ENCODE measurements at places on chromosomes 12 and 14.

DNA sequence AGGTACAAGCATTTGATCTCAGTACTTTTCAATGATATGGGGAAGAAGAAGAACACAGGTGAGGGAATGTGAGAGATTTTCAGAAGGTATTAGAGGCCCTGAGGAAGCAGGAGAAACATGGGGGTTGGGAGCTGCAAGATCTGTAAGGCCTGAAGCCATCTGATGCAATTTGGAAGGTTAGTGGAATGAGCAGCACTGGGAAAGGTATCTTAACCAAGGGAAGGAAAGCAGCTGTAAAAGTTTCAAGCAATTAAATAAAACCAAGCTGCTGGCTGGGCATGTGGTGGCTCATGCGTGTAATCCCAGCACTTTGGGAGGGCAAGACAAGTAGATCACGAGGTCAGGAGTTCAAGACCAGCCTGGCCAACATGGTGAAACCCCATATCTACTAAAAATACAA, 104.4 kb upstream of the PARP11 start:
- DNase-seq = no peak

DNA sequence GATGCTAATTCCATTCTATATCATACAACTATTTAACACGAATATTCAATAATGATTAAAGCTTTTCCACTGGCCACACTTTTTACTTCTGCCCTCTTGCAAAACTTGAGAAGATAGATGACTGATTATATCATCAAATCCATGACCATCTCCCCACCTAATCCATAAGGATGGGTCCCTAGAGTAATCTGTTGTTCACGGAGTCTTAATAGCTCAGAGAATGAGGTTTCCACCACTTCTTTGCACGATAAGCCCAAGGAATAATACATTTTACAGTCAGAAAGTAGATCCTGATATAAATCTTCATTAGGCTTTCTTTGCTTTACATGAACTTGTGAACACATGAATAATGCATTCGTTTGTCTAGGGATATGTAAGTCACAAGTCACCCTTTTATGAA, 527.2 kb downstream of the GALC start:
- DNase-seq = no peak

GRCh38 chr12:56897844-56898361, 36.3 kb downstream of the SDR9C7 start:
- no peak for DNase-seq

- DNase-seq = no peak
Observed at GRCh38 chr12:84643993-84644392, 268.6 kb downstream of the SLC6A15 start.

DNA sequence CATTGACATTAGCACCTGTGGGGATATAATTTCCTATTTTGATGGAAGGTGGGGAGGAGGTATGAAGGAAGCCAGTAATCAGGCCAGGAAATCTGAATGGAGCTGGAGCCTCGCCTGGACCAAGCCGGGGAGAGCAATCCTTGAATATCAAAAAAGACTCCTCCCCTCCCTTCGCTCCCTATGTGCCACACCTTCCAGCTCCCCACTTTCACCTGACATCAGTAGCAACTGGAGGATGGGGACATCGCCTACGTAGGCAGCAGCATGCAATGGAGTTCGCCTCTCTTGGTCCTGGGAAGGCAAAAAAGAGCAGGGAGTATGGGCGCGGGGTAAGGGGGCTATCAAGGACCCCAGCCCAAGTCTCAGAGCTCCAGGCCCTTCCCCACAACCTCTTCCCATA, 1.1 kb downstream of the ANKRD52 start:
- no peak for DNase-seq

DNA sequence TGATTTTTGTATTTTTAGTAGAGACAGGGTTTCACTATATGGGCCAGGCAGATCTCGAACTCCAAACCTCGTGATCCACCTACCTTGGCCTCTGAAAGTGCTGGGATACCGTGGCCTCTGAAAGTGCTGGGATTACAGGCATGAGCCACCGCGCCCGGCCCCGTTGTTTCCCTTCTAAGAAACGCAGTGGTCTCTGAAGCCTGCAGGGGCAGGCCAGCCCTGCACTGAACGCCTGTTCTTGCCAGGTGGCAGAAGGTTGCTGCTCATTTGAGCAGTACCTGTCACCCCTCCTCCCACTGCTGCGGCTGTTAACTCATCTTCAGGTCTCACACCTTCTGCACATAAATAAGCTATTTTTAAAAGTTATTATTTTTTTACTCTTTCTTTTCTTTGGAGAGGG, 24.3 kb downstream of the GPRC5A start:
- DNase-seq = no peak

- no peak for DNase-seq
Observed at GRCh38 chr14:67942080-67942710, 122.6 kb downstream of the RAD51B start.

- DNase-seq = no peak
Observed at GRCh38 chr12:26106347-26106746, 18.5 kb downstream of the BHLHE41 start.

DNA sequence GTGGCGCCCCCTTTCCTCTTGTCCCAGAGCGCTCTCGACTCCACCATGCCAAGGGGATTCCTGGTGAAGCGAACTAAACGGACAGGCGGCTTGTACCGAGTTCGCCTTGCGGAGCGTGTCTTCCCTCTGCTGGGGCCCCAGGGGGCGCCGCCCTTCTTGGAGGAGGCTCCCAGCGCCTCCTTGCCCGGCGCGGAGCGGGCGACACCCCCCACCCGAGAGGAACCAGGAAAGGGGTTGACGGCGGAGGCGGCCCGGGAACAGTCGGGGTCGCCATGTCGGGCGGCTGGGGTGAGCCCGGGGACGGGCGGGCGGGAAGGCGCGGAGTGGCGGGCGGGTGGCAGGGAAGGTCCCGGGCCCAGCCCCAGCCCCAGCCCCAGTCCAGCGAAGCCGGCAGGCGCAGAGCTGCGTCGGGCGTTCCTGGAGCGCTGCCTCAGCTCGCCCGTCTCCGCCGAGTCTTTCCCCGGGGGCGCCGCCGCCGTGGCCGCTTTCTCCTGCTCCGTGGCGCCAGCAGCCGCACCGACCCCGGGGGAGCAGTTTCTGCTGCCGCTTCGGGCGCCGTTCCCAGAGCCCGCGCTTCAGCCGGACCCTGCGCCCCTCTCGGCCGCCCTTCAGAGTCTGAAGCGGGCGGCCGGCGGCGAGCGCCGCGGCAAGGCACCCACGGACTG, 376 bp downstream of the INSM2 start:
- DNase-seq = peak; percentile 37

DNA sequence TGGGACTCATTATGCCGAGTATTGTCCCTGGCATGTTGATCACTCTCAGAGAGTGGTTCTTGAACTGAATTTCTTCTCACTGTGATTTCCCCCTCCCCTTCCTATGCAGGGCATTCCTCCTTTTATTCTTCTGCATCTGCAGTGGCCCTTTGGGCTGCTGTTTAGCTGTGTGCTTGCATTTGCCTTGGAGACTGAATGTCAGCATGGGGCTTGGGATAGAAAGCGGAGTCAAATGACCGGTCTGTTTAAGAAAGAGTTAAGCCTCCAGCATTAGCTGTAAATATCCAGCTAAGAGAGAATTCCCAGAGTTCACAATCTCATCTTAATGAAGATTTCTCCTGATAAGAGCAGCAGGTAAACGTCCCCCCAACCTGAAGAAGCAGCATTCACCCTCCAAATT, 65.6 kb upstream of the RMST start:
- no peak for DNase-seq

DNA sequence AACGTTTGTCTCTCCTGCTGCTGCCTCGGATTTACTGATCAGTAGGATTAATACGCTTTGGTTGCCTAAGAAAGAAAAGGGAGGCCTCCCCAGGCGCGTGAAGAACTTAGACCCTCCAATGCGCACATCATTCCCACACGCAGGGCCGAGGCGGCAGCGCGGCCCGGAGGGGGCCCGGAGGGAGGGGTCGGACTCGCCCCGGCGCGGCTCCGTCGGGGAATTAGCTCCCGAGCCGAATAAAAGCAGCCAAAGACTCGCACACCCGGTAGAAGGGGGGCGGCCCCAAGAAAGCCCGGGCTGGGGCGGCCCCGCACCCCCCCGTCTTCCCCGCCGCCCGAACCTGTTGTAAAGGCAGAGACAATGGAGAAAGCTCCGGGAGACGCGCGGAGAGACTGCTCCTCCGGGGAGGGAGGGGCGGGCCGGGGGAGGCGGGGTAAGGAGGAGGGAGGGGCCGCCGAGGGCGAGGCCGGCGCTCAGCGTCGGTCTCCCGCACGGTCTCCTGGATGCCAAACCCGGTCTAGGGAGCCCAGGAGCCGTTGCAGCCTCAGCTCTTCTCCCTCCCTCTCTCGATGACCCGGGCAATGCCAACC, at the start of gene NELL2:
TSS of gene NELL2 (minus strand) at position 362 of the 590 bp plus-strand sequence. CDS start 446 bp downstream, outside the sequence.
- peak; percentile 68 for DNase-seq

GRCh38 chr12:131808744-131809371, 19.3 kb upstream of the MMP17 start:
- DNase-seq = peak; percentile 30

DNA sequence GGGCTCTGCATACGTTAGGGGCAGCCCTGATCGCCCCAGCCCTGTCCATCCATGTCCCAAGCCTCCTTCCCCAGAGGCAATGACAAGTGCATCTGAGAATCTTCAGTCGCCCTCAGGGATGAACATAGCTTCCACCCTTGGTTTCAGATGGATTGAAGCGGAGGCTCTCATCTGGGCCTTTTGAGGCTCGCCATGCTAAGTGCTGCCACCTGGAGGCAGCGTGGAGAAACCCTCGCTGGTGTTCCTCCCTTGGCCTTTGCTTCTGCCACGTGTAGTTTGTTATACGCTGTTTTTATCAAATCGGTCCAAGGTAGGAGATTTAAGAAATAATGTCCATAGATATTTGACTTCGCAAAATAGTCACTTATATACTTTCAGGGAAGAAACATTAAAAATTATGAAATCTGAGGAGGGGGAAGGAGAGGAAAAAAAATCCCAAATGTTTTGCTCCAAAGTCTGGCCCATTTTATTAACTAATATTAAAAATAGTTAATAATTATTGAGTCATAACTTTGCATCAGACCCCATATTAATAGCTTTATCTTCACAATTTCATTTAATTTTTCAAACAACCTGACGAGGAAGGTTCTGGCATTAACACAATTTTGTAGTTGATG, 28.8 kb upstream of the LRRC10 start:
- peak; percentile 66 for DNase-seq

DNA sequence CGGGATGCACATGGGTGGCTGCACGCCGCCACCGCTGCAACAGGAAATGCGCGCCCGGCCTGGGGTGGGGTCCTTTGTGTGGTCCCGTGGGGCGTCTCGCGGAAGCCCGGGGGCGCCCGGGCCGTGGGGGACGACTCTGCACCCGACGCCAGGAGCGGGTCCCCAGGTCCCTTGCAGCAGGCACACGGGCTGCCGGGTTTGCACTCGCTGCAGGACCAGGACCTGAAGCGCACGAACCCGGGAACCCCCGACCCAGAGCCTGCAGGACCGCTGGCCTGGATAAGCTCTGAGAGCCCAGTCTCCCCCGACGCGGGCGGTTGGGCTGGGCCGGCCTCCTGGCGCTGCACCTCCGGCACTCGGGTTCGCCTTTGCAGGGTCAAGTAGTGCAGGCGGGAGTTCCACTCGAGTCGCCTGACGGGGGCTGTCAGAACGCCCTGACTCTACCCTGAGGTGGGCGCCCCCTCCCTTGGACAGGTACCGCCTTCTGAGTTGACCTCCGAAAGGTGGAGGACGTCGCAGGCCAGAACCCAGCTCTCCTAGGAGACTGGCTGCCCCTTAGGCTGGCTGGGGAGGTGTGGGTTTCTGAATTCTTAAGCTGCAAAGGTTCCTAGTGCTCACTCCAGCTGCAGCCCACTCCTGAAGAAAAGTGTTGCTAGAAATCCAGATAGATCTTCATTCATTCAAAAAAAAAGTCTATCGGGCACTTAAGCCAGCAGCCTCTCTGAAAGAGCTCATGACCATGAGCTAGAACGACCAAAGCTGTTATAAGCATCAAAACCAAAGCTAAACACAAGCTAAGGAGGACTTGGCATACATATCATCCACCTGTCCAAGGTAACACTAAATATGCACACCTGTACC, 68.0 kb downstream of the RNF34 start:
- no peak for DNase-seq

GRCh38 chr12:116125956-116126566, 151.4 kb downstream of the MED13L start:
- DNase-seq = no peak

DNA sequence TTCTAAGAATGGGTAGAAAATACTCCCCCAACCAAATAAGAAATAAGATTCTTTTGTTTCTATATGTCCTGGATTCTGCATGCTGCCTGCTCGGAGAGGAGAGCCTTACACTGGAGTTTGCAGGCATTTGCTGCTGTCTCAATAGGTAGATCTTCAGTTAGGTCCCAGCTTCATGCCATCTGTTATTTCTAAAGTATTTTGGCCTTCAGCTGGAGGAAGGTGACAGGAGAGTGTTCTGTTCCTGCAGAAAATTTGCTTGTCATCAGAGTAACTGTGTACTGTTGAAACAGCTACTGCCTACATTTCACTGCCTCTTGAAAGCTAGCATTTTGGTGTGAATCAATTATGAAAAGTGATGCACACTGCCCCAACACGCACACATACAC, 966.9 kb downstream of the NRXN3 start:
- DNase-seq = no peak

DNA sequence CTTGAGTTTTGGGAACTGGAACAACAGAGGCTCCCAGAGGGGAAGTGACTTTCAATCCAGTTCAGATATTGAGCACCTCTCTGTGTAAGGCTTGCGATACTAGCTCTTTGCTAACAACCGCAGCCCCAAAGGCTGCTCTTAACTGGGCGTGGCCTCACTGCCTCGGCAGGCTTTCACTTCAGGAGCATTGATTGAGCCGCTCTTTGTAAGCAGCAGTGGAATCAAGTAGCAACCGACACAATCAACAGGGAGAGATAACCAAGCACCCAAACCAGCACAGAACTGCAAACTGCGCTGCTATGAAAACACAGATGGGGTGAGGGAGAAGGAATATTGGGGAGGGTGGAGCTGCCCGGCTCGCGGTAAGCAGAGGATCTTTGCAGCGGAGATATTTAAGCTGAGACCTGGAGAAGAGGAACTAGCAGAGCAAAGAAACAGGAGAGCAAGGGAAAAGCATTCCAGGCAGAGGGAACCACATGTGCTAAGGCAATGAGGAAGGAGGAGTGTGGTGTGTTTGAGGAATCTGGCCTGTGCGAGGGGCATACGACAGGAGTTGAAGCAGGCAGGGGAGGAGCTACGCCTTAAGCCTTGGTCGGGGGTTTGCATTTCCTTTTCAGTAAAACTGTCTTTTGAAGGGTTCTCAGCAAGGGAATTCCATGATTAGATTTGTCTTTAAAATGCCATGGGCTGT, 17.3 kb upstream of the YY1 start:
- peak; percentile 70 for DNase-seq

- no peak for DNase-seq
Observed at GRCh38 chr14:87076922-87077321, 916.1 kb downstream of the GALC start.

GRCh38 chr12:10136637-10137205, 6.7 kb upstream of the CLEC7A start:
- DNase-seq = no peak

- no peak for DNase-seq
Observed at GRCh38 chr14:97036086-97036852, 239.1 kb downstream of the VRK1 start.

DNA sequence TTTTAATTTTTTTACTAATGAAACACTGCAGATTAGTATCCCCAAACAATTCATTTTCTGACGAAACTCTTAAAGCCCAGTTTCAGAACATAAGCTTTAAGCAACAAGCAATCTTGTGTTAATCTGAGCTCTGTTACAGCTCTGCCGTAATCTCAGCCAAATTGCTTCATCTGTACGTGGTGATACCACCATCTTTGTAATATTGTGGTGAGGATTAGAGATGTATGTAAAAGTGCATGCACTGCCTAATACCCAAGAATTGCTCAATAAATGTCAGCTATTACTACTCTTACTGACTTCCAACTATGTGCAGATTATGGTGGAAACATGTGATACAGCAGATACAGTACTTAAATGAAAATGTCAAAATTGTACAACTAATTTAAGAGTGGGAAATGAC, 1.8 kb downstream of the AKAP5 start:
- DNase-seq = no peak

GRCh38 chr14:55438066-55438683, 2.2 kb downstream of the TBPL2 start:
- no peak for DNase-seq
